Tongue (tissue), 3 donors: ENCODE measurements at places on chromosomes 4 and X. TPM values are rescaled to one million over a fixed set of nuclear protein-coding genes. Genes with fewer than 3 reads are reported as not detected.

DNA sequence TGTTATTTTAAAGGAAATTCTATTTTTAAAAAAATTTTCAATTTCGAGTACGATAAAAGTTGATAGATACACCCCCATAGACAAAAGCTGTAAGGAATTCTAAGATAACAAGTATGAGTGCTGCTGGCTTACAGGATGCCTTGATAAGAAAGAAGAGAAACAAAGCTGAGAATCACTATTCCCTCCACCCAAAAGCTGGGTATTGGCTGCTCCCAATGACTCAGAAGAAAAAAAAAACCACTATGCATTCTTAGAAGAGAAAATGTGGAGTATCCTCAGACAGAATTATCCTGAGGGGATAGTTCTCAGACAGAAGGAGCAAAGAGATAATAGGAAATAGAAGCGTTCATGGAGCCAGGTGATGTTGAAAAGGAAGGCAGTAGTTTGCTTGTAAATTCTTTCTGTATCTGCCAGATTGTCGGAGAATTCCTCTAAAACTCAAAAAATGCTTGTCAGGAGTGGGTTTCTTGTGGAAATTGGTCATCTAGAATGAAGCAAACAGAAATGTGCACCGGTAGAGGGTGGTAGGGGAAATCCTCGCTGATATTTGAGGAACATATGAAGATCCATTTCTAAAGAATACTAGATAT is 217.5 kb upstream of the ADAMTS3 start:
- DNase-seq: no peak

The FGFR3 gene
- total RNA-seq: 68.0 TPM

DNA sequence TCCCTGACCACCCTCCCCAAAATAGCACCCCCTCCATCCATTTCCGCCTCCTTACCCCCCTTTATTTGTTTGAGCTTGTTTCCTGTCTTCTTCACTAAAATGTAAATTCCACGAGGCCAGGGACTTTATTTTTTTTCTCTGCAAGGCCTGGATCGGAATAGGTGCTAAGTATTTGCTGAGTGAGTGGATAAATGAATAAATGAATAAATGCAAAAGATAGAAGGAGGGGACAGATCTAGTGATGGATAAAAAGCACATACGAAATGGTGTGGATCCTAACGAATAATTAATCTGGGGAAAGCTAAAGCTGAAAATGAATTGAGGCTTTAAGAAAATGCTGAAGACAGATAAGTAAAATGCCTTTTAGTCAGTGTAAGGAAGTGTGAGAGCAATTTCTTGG is 12.2 kb downstream of the CETN2 start:
- no peak for DNase-seq

The HSFX2 gene
- not detected for total RNA-seq

- no peak for DNase-seq
Observed at GRCh38 chr4:112647785-112648184, 10.8 kb downstream of the LARP7 start.
